Renal pelvis (tissue), 12 donors: ENCODE measurements at places on chromosomes 5 and 9. TPM values are rescaled to one million over a fixed set of nuclear protein-coding genes. Genes with fewer than 3 reads are reported as not detected.

- no peak for DNase-seq
These were observed 5.3 kb upstream of the PLPP1 start for GRCh38 chr5:55540024-55540423.

- DNase-seq, result no peak
These were observed 120.0 kb upstream of the ACOT12 start for GRCh38 chr5:81513982-81514381.

GRCh38 chr5:1492757-1493156 is 31.0 kb downstream of the LPCAT1 start:
- DNase-seq, result no peak

- no peak for DNase-seq
These were observed 157.5 kb downstream of the TRIM32 start for GRCh38 chr9:116844621-116845020.

GRCh38 chr9:14750821-14751220 is 28.3 kb upstream of the CER1 start:
- no peak for DNase-seq

- DNase-seq, result no peak
These were observed 26.3 kb upstream of the SHOC1 start for GRCh38 chr9:111821006-111821528.

- DNase-seq, result no peak
These were observed 156.1 kb upstream of the KIF2A start for GRCh38 chr5:62149879-62150278.

DNA sequence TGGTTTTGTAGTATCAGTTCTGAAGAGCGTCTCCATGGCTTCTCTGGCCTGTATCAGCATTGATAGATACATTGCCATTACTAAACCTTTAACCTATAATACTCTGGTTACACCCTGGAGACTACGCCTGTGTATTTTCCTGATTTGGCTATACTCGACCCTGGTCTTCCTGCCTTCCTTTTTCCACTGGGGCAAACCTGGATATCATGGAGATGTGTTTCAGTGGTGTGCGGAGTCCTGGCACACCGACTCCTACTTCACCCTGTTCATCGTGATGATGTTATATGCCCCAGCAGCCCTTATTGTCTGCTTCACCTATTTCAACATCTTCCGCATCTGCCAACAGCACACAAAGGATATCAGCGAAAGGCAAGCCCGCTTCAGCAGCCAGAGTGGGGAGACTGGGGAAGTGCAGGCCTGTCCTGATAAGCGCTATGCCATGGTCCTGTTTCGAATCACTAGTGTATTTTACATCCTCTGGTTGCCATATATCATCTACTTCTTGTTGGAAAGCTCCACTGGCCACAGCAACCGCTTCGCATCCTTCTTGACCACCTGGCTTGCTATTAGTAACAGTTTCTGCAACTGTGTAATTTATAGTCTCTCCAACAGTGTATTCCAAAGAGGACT is 1.5 kb downstream of the GPR21 start:
- DNase-seq, result no peak

- no peak for DNase-seq
These were observed 278.9 kb upstream of the IZUMO3 start for GRCh38 chr9:24824607-24825006.

DNA sequence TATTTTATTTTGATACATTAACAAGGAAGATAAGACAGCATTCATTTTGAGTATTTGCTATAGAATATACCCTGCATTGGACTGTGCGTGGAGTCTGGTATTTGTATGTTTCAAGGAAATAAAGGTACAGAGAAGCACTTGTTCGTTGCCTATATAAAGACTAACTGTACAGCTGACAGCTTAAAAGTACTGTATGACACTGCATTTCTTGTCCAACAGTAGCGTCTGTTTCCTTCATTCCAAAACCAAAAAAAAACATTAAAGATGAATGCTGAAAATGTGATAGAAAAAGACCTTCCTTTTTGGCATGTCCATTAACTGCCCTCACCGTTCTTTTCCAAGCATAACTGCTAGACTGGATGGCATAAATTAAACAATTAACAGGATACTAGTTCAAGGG is 15.3 kb downstream of the TNFAIP8 start:
- DNase-seq, result no peak

GRCh38 chr5:7245121-7245651 is 150.8 kb upstream of the ADCY2 start:
- DNase-seq, result peak; percentile 62

- DNase-seq, result no peak
These were observed 7.0 kb upstream of the CDC20B start for GRCh38 chr5:55180016-55180415.

- DNase-seq, result no peak
These were observed 212.7 kb downstream of the CHSY3 start for GRCh38 chr5:130116972-130117371.

DNA sequence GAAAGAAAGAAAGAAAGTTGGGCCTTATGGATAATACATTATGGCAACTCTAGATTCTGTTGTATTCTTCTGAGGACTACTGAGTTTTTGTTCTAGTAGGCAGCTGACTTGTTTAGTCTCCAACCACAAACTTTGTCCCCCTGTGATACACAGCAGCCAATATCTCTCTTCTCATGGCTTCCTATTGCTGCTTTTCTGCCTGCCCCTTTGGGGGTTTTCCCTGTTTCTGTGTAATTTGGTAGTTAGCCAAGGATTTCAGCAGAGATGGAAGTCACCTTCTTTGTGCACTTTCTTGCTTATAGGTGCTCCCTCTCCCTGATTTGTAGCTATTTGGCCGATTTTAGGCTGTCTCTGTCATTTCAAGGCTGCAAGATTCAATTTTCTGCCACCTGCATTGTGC is 109.6 kb downstream of the FGF1 start:
- DNase-seq, result no peak

DNA sequence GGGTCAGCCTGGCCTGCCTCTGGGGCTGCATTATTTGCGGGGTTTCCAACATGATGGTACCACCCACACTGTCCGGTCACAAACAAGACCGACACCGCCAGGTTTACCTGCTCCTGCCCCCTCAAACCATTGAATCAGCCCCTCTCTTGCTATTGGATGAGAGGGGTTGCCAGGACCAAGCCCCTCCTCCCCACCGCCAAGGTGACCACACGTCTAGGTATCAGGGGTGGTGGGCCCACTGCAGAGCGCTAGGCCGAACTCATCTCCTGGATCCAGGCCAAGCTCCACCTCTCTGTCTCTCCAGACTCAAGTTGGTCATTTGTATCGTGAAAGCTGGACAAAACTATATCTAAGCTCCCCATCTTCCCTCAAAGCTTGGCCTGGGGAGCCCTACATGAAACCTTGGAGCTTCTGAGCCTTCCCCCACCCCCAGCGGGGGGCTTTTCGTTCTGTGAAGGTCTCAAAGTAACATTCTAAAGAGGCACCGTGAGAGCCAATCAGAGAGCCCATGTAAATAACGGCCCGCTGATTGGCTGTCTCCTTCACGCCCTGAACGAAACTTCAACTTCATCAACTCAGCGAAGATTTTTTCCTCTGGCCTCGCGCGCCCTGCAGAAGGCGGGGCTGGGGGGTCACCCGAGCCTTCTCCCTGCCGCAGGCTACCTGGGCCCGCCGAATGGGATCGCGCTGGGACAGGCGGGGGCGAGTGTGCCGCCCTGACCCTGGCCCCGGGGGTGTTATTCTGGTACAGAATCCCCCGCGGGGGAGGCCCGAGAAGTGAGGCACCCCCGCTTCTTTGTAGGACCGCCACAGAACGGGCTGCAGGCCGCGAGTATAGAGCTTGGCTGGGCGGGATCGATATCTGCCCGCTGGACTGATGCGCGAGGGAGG is 49.6 kb upstream of the PSD2 start:
- peak; percentile 91 for DNase-seq

CDK9 gene
- polyA plus RNA-seq, result 78.2 TPM

IL9 gene
- polyA plus RNA-seq, result not detected

SLC4A9 gene
- polyA plus RNA-seq, result 36.4 TPM

CDC14B gene
- polyA plus RNA-seq, result 27.9 TPM
